ENCODE measurements at places on chromosomes 12 and 14. TPM values are rescaled to one million over a fixed set of nuclear protein-coding genes. Genes with fewer than 3 reads are reported as not detected.

GRCh38 chr12:97927977-97928376, 465.4 kb downstream of the RMST start:
- no peak for DNase-seq

Gene TAS2R46
- 8.9 TPM for total RNA-seq

Gene MUCL1
- total RNA-seq = 218 TPM

DNA sequence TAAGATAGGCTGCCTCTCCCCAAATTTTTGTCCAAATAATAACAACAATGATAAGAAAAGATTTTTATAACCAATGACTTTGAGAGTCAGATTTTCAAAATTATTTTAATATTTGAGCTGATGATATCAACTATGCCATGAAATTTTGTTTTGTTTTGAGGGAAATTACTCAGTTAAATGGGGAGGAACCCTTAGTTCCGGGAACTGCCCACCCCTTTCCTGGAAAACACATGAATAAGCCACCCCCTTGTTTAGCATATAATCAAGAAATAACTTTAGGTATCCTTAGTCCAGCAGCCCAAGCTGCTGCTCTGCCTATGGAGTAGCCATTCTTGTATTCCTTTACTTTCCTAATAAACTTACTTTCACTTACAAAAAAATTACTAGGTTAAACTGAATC, 61.4 kb downstream of the HMGA2 start:
- DNase-seq = no peak

- no peak for DNase-seq
Observed at GRCh38 chr14:94412671-94413638, 24.6 kb upstream of the SERPINA1 start.

Gene ACOT4
- 2.3 TPM for total RNA-seq
